Suprapubic skin (tissue), 4 donors: ENCODE measurements at places on chromosomes 5 and 9. TPM values are rescaled to one million over a fixed set of nuclear protein-coding genes. Genes with fewer than 3 reads are reported as not detected.

DNA sequence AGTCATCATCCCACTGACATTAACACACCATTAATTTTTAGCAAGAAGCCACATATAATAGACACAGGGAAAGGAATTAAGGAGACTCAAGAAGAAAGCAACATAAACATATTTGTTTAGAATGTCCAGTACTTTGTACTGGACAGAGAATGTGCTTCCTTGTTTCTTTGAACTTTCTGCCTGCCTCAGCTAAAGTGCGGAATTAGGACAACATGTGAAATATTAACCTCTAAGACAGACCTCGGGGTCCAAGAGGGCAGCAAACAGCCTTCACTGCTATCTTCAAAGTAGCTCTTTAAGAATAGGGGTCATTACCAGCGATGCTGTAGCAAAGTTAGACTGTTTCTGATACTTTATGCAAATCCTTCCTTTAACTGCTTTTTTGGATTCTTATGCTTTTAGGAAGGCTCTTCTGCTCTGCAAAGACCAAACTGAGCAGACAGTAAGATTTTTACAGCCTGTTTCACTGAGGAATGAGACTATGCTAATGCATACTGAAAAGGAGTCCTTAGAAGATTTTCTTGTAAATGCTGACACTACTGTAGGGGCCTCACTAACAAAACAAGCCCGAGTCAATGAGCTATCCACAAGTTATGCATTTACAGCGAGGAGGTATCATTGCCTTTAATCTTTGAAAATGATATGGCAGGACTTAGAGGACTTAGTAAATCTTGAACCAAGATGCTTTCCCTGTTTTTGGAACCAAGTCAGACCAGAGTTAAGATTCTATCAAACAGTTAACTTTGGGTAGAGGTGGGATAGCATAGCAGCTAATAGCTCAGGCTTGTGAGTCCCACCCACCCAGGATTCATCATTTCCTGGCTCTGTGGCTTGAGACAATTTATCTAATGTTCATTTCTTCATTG is 23.8 kb downstream of the DAB2 start:
- no peak for DNase-seq

DNA sequence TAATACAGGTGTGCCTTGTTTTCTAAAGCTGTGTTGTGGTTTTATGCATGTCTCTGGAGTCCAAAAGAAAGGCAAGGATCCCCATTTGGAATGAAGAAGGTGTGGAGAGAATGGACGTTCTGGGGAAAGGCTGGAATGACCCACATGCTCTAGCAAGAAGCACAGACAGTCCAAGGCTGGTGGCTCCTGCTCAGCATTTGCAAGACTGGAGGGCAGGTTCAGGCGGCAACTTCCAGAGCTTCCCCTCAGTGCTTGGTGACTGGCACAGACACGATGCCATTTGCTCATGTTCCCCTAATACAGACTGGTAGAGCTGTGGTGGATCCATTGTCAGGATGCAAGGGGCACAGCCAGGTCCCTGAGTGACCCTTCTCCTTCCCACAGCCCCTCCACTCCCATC is 8.2 kb downstream of the SLC22A4 start:
- no peak for DNase-seq

DNA sequence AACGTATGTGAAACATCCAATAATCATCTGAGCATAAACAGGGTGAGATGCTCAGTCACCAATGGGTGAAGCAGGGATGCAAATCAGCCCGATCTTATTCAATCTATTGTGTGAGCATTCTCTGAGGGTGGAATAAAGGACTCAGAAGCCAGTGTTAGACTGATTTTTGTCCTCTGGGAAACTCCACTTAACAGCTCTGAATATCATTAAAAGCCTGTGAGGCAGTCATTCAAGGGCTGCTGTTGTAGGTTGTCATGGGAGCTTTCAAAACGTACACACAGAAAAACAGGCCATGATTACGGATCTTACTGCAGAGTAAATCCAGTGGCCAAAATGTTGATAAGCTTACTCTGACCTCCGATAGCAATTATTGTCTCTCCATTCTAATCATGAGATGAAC is 266.5 kb upstream of the EFNA5 start:
- DNase-seq = no peak

DNA sequence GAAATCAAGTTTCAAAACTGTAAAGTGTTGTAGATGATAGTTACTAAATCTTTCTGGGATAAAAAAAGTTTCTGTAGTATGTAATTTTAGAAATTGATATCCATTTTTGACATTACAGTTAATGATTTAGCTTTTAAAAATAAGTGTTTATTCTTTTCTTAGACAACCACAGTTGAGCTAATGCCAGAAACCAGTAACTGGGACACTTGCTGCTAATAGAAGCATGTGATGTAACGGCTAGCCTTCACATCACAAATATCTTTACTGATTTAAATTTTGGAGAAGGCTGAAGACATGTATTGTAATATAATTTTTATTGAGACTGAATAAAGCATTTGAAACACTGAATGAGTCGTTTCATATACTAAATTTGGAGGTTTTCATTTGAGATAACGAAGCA is 18.8 kb downstream of the CSNK1G3 start:
- no peak for DNase-seq

GRCh38 chr5:131814990-131815389 is 18.2 kb upstream of the FNIP1 start:
- DNase-seq = no peak

- DNase-seq = no peak
Observed at GRCh38 chr9:95452176-95452575, 64.6 kb downstream of the PTCH1 start.

The GPR150 gene
- total RNA-seq = 0.60 TPM
